ENCODE measurements at places on chromosomes 2 and 18.
A peak's percentile ranks its signal among the peaks of the same experiment; 100 is the strongest.

DNA sequence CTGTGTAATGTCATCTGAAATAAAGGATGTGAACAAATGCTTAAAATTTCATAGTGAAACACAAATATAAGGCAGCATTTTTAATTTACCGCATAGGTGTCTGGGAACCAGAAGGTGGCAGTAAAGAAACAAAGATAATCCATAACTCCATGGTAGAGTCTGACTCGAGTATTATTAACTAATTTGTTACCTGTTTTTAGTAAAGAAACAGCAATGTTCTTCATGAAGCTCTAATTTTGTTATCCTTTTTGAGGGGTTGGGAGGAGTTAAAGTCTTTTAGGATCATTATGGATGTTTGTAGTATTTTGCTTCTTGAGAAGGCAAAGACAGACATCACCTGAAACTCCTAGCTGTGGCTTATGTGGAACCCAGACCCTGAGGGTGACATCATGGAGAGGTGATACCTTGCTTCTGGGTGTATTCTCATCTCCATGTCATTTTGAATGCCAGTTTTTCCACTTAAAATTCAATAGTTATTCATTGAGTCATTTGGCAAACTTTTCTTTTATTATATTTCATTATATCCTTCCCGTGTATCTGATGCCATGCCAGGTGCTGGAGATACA lies 286.2 kb upstream of the EPAS1 start:
- peak; percentile 81 for DNase-seq

- DNase-seq: no peak
These were observed 1.5 kb downstream of the LBX2 start for GRCh38 chr2:74497777-74498499.

DNA sequence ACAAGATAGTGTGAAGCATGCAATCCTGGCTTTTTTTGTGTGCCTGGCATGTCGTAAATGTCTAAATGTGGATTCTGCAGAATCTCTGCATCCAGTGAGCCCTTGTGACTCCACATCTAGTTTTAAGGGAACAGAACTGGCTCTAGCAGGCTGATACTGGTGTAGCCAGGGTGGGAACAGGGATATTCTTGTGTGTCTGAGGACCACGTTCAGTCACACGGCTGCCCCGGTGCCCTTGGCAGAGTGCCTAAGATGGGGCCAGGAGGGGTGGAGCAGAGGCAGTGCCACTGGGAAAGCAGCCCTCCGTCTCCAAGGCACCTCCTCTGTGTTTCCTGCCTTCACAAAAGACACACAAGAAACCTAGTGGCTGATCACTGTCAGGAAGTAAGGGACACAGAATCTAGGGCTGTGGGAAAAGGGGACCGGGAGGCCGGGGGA lies 91.5 kb upstream of the PARD3B start:
- peak; percentile 26 for DNase-seq

- no peak for DNase-seq
These were observed 32.0 kb upstream of the TFCP2L1 start for GRCh38 chr2:121316986-121317385.

- DNase-seq: no peak
These were observed 17.3 kb downstream of the ACVR1 start for GRCh38 chr2:157858846-157859245.

DNA sequence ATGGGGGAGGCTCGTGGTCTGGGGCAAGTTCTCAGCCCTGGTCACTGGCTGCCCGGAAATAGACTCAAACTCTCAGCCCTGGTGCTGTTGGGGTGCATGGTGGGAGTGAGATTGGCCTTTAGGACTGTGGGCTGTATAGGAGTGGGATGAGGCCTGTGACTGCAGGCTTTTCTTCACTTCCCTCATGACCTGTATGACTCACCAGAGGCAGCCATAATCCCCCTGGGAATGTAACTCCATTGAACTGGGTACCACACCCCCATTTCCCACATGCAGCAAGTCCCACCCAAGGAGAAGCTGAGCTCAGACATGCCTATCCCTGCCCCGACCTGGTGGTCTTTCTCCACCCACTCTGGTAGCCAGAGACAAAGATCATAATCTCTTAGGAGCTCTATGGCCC lies 177.7 kb upstream of the OSR1 start:
- DNase-seq: peak; percentile 17

DNA sequence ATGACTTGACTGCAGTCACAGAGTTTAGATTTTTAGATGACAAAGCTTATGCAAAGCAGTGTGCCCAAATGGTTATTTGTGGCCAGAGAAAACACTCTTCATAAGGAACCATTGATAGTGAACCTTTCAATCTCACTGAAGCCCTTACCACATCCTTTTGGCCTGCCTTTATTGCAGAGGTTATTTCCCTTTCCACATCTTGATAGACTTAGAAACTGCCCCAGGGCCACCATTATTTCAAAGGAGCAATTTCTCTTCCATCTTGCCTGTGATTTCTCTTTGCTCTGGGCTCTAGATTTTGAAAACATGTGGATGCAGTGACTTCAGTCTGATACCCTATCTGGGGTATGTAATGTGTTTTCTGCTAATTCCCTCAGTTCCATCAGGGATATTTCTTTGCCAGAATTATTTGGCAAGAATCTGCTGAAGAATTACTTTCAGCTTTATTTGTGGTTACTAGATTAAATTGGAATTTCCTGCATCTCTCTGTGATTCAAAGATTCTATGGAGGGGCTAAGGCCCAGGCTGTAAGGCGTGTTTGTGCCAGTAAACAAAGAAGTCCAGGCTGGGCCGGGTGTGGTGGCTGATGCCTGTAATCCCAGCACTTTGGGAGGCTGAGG lies 51.0 kb downstream of the MOGAT1 start:
- DNase-seq: peak; percentile 89

GRCh38 chr18:13547347-13547746 lies 179.0 kb downstream of the FAM210A start:
- no peak for DNase-seq

GRCh38 chr2:180876506-180876905 lies 103.9 kb upstream of the UBE2E3 start:
- DNase-seq: no peak

GRCh38 chr18:10732990-10733389 lies 207.2 kb downstream of the NAPG start:
- no peak for DNase-seq

- DNase-seq: no peak
These were observed 244.1 kb upstream of the MYT1L start for GRCh38 chr2:2575181-2575577.

- no peak for DNase-seq
These were observed 123.6 kb upstream of the CDCA7 start for GRCh38 chr2:173231042-173231441.

DNA sequence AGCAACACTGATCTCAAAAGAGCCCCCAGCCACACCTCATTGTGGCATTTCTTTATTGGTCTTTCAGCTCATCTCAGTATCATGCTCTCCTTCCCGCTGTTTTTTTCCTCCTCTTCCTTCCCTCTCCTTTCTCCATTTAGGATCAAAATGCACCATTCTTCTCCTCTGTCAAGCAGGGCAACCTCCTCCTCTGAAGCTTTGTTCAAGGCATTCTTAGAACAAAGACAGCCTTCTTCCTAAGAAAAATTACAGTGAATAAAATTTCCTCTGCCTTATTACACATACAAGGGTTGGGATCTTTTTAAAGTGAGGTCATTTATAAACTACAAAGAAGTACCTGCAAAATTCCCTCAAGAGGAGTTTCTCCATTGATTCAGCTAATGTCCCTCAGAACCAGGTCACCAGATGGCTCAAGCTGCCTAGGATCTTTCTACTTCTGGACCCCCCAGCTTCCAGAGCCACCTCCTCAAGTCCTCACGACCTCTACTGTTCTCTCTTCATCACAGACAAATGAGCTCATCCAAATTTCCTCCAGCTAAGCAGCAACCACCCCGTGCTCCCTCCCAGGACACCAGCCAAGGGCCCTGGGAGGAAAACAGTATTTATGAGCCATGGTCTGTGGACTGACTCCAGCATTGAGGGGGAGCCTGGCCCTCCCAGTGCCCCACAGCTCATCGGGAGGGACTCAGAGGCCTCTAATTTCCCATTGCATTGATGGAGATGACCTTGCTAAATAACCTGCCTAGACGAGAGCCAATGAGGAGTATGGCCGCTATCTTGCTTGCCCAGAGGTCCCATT lies 18.0 kb downstream of the SFXN5 start:
- DNase-seq: no peak

DNA sequence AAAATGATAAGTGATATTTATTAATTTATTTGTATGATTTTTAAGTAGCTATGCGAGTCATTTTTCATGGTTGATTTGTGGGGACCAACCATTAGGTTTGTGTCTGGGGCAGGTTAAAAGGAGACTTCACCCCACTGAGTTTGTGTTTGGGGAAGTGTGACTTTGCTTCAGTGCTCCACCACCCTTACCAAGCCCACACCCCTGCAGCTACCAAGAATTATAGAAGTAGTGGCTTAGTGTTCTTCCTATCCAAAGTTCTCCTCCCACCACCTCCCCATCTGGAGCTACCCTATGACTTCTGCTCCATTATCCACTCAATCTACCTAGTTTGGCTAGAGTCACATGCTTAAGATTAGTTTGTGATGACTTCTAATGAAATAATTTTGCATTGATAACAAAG lies 182.1 kb upstream of the ZEB2 start:
- DNase-seq: no peak

- no peak for DNase-seq
These were observed 17.7 kb downstream of the INO80C start for GRCh38 chr18:35479911-35480586.

DNA sequence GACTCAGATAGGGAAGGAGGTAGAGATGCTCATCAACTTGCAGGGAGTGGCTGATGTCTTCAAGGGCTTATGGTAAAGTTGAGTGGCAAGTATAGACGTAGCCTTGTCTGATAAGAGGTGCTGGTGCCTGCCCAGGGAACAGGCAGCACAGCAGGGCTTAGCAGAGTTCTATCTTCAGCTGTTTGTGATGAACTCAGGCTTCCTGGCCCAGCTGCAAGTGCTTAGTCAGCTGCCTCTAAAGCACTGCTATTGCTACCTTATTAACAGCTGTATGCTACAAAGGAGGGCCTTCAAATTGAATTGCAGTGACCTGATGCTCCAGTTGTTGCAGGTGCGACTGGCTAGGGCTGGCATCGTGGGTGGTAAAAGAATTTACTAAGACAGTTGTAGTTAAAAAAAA lies 82.1 kb downstream of the TSN start:
- DNase-seq: no peak

DNA sequence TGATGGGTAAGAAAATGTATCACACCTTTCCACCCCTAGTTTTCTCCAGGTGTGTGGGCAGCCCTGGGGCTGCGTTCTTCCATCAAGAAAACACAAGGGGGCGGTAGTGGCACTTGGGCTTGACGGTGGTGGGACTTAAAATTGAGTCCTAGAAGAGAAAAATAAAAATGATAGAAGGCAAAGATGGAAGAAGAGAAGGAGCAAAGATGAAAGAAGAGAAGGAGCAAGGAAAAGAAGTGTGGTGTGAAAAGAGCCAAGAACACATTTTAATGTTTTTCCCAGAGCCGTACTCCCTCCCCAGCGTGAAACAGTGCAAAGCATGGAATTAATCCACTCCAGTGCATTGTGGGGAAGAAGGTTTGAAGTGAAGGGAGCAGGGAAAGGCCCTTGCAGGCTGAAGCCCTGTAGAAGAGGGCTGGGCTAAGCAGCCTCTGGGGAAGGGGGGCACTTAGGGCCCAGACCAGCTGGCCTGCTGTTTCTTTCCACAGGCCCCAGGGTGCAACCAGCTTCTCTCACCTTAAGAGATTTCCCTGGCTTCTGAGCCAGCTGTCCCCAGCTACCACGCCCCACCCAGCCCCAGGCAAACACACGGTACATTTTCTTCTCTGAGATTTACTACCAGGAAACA lies 256.8 kb downstream of the RNF152 start:
- peak; percentile 70 for DNase-seq

DNA sequence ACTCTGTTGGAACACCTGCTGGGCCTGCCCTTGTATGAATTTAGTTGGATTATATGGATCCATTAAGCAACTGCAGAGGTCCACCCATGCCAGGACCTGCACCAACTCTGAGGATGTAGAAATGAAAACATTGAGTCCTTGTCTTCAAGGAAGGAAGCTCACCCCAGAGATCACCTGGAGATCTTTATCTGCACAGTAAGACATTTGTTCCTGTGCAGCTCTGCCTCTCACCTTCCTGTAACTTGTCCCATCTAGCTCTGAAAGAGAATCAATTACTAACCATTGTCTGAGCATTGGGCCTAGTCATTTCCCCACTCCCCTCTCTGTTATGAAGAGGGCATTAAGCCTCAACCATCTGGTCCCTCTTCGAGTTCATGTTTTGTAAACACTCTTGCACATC lies 105.2 kb upstream of the YWHAQ start:
- no peak for DNase-seq

GRCh38 chr2:191646163-191646902 lies 31.6 kb upstream of the NABP1 start:
- DNase-seq: peak; percentile 70

DNA sequence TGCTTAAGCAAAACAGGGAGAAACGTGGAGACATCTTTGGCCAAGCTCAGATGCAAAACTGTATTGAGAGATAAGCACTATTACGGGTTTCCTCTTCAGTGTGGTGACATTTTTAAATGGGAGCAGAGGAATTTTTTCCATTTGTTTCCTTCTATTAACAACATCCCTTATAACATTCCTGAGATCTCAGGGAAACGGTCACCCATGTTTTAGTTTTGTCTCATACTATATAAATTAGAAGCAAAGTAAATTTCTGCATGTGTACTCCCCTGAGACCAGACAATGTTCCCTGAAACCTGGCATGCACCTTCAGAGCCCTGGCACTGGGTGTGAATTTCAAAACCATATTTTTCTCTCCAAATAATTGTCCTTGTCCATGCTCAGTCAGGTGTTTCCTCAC lies 57.6 kb upstream of the RNF152 start:
- DNase-seq: no peak

DNA sequence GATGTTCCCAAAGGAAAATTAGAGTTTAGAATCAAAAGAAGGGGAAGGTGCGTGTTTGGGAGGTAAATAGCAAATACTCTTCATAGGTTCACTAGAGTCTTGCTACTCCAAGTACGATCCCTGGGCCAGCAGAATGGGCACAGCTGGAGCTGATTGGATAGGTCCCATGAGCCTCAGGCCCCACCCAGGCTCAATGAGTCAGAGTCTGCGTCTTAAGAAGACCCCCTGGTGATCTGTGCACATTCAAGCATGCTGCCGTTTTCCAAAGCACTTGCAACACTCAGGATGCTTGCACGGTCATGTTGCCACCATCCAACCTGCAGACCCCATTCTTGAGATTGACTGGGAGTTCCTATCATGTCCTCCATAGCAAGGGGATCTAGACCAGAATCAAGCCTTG lies 40.5 kb downstream of the ABCG8 start:
- no peak for DNase-seq

DNA sequence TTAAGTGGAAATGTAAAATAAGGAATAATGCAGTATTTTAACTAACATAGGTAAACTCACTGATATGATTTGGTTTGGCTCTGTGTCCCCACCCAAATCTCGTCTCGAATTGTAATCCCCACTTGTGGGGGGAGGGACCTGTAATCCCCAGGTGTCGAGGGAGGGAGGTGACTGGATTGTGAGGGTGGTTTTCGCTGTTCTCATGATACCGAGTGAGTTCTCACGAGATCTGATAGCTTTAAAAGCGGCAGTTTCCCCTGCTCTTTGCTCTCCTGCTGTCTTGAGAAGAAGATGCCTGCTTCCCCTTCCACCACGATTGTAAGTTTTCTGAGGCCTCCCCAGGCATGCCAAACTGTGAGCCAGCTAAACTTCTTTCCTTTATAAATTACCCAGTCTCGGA lies 109.4 kb upstream of the LYPD6 start:
- no peak for DNase-seq
